Muscle of arm (tissue), 14 donors: ENCODE measurements at places on chromosomes 13 and 19. TPM values are rescaled to one million over a fixed set of nuclear protein-coding genes. Genes with fewer than 3 reads are reported as not detected.

DNA sequence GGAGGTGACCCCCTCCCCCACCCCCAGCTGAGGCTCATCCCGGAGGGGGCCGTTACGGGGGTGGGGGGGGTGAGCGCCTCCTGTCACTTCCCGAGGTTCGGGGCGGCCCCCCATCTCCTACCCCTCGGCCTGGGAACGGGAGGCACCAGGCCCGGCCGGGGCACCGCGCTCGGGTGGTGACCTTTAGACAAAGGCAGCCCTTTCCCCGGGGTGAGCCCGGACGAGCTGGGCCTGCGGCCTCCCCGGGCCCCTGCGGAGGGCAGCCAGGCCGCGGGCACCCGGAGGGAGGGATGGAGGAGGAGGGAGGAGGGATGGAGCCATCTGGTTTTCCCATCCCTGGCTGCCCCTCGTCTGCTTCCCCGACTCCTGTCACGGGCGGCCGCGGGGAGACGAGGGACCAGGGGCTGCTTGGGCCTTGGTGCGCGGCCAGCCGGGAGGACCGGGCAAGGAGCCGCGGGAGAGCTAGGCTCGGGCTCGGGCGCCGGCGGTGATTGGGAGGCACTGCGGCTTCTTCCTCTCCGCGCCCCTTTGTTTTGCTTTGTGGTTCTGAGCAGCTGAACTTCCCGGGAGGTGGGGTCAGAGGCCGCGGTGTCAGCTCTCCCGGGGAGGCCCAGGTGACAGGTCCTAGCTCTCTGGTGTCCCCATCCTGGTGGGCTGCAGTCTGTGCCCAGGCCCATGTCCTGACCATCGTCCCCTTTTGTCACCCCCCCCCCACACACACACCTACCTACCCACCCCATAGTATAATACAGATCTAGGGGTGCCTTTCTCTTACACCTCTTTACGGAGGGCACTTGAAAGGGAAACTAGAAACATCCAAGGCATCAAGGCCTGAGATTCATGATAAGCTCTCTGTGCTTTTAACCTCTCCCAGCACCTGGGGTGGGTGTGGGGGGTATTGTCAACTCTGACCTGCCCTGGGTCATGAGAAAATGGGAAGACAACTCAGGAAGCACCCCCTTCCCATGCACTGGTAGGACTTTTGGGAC, 1.3 kb downstream of the BICRA start:
- DNase-seq, result peak; percentile 25

Gene UNC13A
- 0.21 TPM for polyA plus RNA-seq

- no peak for DNase-seq
These were observed 20.7 kb downstream of the LYPD3 start for GRCh38 chr19:43444531-43445287.

DNA sequence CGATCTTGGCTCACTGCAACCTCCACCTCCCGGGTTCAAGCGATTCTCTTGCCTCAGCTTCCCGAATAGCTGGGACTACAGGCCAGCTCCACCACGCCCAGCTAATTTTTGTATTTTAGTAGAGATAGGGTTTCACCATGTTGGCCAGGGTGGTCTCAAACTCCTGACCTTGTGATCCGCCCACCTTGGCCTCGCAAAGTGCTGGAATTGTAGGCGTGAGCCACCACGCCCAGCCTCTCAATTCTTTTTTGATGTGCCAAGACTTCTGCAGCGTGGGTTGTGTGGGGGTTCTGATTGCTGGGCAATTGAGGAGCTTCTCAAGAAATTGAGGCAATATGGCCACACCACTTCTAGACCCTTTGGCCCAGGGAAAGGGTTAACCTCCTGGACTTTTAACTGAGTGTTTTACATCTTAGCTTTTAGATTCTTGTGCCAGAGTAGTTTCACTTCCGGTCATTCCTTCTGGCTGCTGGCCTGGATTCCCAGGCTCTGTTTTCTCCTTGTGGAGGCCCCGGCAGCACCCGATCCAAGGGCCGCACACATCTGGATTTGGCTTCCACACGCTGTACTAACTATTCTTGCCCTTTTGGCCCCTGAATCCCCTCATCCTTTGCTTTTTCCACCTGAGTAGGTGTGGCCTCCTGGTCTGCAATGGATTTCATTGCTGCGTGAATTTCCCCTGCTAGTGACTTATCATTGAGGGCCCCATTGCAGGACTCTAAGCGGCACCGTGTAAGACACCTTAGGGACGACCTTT, 14.7 kb downstream of the SMARCA4 start:
- DNase-seq, result peak; percentile 89

DNA sequence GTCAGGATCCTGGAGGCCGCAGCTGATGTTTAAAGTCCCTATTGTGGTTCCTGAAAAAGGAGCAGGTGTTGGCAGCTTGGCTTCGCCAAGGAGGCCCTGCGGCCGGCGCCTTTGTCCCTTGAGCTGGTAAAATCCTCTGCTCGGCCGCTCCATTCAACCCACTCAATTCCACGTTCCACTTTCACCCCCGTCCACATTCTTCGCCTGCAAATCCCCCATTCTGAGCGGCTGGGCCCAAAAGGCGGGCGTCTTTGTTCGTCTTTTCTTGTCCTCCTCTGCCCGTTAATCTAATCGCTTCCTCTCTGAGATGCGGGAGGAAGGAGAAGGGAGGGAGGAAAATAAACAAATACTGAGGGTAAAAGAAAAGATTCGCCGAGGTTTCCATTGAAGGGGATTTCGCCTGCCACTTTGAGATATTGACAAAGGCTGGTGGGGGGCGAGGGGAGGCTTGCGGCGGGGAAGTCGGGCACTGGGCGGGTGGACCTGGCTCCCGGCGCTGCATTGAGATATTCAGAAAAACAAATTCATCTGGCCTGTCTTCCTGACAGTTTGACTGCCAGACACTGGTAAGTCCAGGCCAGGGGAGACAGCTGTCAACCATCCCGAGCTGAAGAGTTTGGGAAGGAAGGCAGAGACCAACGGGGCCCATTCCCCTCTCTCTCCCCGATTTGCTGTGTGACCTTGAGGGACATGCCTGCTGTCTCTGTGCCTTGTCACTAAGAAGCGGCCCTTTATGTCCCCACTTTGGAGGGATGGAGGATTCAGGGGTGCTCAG, 37.6 kb downstream of the ZNRF4 start:
- no peak for DNase-seq

- DNase-seq, result no peak
These were observed 40.3 kb upstream of the UFM1 start for GRCh38 chr13:38309397-38309796.

- DNase-seq, result no peak
These were observed 191.5 kb upstream of the KL start for GRCh38 chr13:32824675-32825074.
